Caki2 (cell line): ENCODE measurements at places on chromosomes 6 and 20.
A peak's percentile ranks its signal among the peaks of the same experiment; 100 is the strongest.

DNA sequence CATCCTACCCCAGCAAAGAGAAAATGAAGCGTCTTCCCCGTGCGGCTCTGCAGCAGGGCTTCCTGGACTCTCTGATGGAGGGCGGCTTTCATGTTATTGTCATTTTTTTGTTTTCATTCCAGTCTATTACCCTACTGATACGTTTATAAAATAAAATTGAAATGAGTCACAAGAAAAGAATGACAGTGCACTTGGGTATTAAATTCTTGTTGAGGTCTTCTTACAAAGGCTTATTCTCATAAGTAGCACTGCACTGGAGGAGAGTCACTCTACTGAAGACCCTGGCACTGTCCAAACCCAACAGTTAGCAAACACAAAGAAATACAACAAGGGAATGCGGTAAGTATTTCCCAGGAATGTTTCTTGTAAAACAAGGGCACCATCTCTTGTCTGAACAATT, 379.3 kb downstream of the MAFB start:
- DNase-seq: no peak

DNA sequence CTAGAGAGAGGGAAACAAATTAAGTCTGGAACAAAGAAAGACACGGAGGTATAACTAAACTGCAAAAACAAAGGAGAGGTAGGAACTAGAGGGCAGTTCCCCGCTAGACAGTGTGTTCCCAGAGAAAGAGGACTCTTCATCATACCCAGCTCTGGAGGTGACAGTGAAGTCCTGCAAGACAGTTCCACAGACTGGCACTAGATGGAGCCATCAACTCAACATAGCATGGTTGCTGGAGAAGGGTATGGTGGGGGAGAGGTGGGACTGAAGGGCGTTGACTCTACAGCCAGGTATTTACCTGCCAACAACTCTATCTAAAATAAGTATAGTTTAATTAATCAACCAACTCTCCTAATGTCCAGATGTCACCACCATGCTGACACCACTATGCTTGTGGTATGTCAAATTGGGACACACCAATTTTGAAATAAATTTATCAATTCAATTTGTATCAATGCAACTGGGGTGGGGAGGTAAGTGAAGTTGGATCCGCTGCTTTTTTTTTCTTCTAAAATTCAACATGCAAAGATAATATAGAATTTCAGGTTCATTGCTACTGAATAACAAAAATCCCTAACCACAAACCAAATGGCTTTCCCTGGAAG, 9.7 kb downstream of the BACH2 start:
- peak; percentile 58 for DNase-seq

DNA sequence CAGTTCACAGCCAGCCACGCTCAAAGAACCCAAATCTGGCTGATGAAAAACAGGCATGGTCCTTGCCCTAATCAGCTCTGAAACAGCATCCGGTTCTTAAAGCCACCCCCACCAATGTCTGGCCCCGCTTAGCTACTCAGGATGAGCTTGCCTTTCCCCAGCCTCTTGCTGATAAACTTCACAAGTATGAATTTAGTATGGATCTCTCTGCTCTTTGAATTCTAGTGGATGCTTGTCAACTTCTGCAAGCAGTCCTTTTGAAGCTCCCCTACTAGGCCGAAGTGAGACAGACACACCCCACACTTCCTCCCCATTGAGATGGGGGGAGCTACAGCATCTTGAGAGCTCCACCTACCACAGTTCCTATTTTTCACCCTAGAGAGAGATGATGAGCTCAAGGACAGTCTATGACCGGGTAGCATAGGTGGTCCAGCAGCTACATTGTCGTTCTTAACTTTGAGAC, 36.7 kb downstream of the EBF4 start:
- no peak for DNase-seq

DNA sequence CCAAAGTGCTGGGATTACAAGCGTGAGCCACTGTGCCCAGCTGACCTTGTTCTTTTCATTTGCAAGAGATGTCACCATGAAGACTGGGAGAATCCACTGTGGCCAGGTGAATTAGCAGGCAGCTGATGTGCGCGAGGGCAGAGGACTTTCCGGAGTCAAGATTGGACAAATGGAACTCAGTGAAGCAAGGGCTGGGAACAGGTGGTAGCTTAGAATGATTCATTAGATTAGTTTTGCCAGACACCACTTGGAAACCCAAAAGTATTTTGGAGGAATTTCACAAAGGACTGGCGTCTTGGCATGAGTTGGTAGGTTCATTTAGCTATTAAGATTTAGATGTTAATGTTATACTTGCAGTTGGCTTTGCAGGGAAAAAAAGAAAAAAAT, 4.7 kb upstream of the AKAP7 start:
- no peak for DNase-seq

GRCh38 chr6:22108199-22108598, 188.6 kb downstream of the PRL start:
- peak; percentile 47 for DNase-seq

DNA sequence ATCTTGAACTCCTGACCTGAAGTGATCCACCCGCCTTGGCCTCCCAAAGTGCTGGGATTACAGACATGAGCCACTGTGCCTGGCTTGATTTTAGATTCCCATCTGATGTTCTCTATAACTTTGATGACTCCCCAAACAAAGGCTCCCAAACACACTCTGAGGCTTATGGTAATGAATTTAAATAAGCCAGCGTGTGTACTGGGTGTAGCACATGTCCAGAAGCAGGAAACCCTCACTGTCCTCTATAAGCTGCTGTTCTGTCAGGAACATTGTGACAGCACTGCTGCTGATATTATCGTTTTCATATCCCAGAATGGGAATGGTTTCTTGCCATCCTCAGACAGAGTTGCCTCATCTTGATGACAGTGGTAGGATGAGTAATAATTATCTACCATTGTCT, 54.1 kb upstream of the SALL4 start:
- no peak for DNase-seq

DNA sequence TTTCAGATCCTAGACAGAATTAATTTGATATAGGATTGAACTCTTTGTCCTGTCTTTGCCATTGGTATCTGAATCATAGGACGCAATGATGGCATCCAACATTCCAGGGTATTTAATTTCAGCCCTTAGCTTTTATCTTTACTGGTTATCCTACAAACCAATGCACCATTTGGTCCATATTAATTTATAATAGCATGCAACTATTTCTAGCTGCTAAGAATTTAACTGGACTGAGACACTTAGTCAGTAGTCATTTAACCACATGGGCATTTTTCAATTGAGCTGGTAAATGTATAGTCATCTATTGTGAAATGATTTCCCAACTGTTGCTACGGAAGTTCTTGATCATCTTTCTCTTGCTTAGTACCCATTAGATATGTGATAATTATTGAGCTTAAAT, 141.1 kb downstream of the CD164 start:
- DNase-seq: no peak

DNA sequence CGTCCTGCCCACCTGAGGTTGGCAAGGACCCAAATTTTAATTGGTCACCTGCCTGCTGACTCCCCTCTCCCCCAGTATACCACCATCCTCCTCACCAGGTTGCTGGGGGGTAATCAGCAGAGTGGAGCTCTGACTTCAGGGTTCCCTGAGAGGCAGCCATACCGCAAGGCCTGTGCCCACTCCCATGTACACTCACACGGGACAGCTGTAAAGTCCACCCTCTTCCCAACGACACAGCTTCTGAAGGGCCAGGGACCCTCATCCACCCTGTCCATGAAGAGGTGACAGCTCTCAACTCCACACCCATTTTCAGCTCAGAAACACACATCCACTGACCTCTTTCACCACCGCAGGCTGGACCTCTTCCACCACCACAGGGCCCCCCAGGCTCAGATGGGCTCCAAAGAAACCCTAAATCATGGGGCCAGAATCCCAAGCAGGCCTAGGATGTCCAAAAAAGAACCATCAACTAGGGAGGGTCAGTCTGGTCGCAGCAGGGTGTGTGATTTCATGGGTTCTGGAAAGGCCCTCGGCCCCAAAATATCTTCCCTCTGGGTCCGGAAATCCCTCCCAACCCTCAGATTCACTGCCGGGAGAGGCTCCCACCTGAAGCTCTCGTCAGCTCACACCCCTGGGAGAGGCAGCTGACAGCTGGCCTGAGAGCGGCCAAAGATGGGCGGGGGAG, 30.0 kb downstream of the TFEB start:
- DNase-seq: no peak

DNA sequence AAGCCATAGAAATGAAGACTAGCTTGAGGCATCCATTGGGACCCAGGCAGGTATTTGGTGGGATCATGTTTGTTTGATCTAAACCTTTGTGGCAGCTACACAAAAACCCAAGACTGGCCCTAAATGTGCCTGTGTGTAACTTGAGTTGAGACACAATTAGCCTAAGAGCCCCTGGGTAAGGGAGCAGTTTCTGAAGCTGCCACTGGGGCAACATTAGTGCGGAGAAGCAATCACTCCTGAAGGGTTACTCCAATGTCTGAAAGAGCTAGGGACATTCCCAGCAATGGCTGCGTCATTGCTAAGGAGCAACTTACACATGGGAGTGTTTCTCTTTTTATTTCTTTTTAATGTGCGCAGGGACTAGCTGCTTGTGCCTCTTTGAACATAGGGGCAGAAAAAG, 67.9 kb upstream of the EEF1E1 start:
- DNase-seq: no peak

- DNase-seq: no peak
Measured at GRCh38 chr6:30802731-30803130, 58.4 kb upstream of the IER3 start.

DNA sequence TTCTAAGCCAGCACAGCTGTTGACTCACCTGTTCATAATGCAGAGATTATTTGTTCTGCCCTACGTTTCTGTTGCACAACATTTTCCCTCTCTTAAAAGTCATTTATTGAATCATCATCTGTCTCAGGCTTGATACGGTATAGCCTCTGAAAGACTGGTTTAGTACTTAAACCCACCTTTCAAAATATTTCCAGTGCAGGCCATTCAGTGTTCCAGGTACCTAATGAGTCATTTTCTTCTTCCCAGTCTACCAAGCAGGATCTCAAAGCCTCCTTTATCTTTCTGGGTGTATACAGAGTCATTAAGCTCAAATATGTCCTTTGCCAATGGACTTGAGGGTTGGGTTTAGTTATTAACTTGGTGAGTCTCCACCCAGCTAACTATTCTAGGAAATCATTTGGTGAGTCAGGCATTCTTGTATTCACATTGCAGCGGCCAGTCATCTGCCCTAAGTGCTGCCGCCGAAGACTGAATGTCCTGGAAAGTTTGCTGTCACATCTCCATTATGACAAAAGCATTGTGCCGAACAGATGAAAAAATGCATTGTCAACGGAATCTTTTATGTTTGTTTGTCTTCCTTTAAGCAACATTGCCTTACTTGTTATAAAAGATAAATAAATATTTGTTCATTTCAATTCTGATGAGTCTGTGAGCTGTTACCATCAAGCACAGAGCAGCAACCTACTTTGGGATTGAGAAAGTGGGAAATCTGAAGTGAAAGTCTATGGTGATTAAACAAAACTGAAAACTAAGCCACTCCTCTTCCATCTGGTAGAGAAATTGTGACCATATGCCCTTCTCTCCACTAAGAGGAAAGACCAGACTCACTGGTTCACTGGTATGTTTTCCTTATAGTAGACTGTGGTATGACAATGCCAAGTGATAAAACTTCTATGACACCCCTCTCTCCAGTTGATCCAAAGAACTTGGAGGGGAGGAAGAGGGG, 14.3 kb upstream of the FAM135A start:
- DNase-seq: peak; percentile 96

DNA sequence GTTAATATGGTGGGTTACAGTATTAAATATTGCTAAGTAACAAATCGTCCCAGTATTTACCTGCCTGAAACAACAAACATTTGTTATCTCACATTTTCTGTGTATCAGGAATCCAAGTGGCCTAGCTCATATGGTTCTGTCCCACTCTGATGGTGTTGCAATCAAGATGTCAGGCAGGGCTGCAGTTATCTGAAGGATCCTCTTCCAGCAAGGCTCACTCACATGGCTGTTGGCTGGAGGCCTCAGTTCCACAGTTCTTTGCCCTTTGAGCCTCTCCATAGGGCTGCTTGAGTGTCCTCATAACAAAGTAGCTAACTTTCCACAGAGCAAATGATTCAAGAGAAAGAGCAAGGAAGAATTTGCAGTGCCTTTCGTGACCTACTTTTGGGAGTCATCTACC, 17.7 kb downstream of the RAB22A start:
- DNase-seq: no peak

DNA sequence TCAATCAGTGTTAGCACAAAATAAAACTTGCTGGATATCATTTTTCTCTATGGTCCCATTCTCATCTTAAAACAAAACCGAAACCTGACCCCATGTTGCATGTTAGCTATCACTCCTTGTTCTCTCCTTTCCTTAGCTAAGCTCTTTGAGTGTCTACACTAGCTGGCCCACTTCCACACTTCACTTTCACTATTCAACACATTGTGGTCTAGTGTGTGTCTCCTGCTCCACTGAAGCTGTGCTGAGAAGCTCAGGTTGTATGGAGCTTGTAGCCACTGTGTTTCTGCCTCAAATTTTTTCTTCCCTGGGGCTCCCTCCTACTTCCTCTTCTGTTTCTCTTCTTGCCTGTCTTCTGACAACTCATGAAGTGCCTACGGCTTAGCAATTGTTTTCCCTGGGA, 223.0 kb downstream of the NKAIN2 start:
- DNase-seq: no peak

- DNase-seq: no peak
Measured at GRCh38 chr6:131001111-131001736, 61.8 kb downstream of the EPB41L2 start.

DNA sequence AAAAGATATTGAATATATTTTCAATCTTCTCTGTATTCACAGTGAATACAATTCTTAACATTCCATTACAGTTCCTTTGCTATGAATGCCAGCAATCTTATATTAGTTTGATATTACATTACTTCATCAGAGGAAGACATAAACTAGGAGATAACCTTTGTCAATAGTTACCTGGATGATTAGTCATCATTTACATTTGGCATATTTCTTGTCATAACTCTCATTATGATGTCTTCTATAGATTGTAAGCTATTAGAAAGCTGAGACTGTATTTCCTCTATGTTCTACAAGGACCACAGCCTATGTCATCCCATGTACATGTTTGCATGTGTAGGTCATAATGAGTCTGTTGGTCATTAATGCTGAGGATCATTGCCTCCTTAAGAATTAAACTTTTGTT, 7.8 kb upstream of the PTPRK start:
- DNase-seq: no peak

DNA sequence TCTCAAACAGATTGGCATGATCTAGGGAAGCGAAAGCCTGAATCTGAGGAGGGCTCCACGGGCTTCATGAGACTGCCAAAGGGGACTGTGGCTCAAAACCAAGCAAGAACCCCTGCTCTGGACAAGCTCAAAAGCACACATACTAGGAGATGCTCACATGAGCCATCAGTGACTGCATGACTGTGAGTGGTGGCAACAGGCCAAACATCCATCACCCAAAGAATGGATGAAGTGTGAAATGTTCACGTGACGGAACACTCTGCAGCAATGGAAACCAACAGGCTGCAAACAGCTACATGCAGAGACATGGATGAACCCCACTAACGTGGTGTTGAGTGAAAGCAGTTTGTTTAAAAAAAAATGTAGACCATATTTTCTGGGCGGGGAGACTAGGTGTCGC, 136.3 kb downstream of the PREX1 start:
- no peak for DNase-seq

- DNase-seq: no peak
Measured at GRCh38 chr6:113137426-113137825, 719.7 kb upstream of the MARCKS start.

- no peak for DNase-seq
Measured at GRCh38 chr20:58889798-58890517, 37.4 kb downstream of the GNAS start.

- no peak for DNase-seq
Measured at GRCh38 chr6:45074439-45074838, 253.7 kb upstream of the RUNX2 start.

GRCh38 chr6:169099411-169100202, 154.0 kb downstream of the THBS2 start:
- peak; percentile 47 for DNase-seq

- DNase-seq: no peak
Measured at GRCh38 chr6:125325586-125325985, 23.8 kb upstream of the HDDC2 start.
